ENCODE measurements at places on chromosomes 7 and 10.

- DNase-seq, result no peak
Observed at GRCh38 chr7:131466735-131467365, 89.6 kb downstream of the PODXL start.

DNA sequence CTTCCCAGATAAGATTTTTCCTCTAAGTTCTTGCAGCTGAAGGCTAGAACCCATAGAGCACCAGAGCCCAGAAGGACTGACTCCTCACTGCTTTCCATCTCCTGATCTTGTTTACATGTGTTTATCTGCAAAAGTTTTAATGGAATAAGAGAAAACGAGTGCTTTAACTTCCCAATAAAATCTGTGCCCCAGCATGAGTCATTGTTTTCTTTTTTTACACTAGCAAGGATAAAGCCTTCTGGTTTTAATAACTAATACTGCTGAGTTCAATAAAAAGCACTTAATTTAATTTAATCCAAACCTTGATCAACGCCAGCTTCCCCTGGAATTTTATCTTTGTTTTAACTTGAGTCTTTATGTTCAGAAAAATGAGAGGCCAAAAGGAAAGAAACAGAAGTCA lies 227.6 kb downstream of the HPSE2 start:
- DNase-seq, result no peak

- peak; percentile 93 for DNase-seq
Observed at GRCh38 chr7:831596-832166, 595 bp upstream of the SUN1 start.

DNA sequence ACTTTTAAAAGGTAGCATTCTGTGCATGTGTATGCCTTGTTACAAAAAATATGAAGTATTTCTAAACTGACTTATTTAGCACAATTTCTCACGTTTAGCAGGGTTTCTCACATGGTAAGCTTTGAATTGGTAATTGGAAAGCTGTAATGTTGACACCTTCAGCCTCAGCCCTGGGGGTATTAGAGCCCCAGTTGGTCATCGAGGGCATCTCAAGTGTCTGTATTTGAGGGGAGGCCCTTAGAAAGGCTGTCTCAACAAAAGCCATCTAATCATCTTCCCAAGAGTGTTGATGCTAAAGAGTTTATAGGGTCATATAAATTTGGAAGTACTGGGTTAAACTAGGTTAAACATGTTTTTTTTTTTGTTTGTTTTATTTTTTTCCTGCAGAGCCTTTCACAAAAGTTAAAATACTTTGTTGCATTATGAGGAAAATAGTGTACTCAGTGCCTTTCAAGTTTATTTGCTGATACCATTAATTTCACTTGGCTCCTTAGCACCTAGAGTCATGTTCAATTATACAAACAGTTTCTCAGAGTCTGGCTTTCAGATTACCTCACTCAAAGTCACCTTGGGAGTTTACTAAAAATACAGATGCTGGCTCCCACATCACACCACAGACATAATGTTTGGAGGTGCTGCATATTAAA lies 134.0 kb downstream of the CD36 start:
- DNase-seq, result no peak
